ENCODE measurements at places on chromosomes 16 and 17. TPM values are rescaled to one million over a fixed set of nuclear protein-coding genes. Genes with fewer than 3 reads are reported as not detected.

Gene UTS2R
- not detected for total RNA-seq

DNA sequence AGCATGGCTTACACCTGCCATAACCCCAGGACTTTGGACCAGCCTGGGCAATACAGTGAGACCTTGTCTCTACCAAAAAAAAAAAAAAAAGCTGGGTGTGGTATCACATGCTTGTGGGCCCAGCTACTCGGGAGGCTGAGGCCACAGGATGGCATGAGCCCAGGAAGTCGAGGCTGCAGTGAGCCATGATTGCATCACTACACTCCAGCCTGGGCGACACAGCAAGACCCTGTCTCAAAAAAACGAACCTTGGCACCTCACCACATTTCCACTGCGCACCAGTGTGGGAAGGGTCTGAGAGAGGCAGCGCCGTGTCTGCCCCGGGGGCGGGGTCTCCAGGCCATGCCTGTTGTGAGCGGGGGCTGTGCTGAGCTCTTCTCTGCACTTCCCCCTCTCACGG is 6.3 kb downstream of the ACSF3 start:
- no peaks in the 10 kb centered on the region for H3K27me3 ChIP-seq
- H3K36me3 ChIP-seq: peaks cover 52% of the 10 kb centered on the region
- peaks cover 24% of the 10 kb centered on the region for H3K4me1 ChIP-seq
- no peak overlapping the region for H3K27ac ChIP-seq
- no peak for DNase-seq
- no peak overlapping the region for H3K4me3 ChIP-seq

DNA sequence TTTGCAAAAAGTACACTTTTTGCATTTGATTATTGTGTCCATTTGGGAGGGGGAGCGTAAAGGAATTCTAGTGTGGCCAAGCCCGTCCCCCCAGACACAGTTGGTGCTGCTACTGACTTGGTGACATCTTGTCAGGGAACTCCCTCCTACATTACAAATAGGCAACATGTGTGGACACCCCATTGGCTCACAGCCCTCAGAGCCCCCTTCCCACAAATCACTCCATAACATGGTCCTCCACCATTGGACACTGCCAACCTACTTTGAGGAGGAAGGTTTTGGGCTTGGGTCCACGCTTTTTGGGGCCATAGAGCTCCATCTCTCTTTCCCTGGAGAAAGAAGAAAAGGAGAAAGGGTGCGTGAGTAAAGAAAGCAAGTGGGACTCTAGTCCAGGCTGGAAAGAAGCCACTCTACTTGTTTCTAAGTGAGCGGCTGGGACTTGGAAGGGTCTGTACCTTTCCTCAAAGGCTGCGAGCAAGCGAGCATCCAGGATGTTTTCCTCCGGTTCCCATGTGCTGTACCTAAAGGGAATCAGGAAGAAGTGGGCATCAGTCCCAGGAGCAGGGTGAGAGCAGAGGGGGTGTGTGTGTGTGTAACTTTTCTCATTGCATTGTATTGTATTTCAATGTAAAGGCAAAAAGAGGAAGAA is 958 bp downstream of the CBX8 start:
- DNase-seq: no peak
- H3K4me1 ChIP-seq: peaks cover 92% of the 10 kb centered on the region
- H3K27me3 ChIP-seq: peaks cover 52% of the 10 kb centered on the region
- peak overlapping the region; percentile 81 for H3K4me3 ChIP-seq

Gene NUP88
- 59.8 TPM for total RNA-seq

- H3K27ac ChIP-seq: no peak overlapping the region
- H3K4me1 ChIP-seq: no peaks in the 10 kb centered on the region
- H3K27me3 ChIP-seq: no peaks in the 10 kb centered on the region
- DNase-seq: no peak
These were observed 333.0 kb upstream of the N4BP1 start for GRCh38 chr16:48942996-48943395.

DNA sequence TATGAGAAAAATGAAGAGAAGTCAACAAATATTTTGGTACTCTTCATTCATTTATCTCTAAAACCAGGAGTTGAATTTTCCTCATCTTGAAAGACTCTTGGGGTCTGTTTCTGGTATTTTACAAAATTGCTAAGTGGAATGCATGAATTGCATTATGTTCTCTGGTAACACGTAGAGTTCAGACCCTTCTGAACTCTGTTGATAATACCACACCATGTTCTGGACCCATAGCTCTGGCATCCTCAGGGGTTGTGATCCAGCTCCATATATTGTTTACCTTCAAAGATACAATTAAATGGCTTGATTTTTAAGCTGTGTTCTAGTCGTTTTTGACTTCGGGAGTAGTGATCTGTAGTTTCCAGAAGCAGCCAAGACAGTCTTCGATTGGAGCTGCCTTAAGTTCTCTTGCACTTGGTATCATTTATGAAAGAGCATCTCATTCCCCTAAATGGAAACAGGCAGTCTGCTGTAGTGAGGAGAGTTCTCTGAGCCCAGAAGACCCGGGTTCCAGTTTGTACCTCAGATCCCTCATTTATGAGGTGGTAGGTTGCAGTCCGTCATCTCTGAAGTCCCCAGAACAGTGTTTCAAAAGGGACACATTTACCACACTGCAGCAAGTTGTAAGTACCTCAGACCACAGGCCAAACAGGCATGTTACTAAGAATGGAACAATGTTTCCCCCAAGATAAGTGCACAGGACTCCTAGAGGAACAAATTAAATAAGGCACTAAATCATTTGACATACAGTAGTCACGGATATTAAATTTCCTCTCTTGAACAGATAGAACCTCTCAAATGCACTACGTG is 9.6 kb downstream of the PSMD7 start:
- no peak overlapping the region for H3K4me3 ChIP-seq
- DNase-seq: no peak
- H3K36me3 ChIP-seq: peaks cover 69% of the 10 kb centered on the region
- no peaks in the 10 kb centered on the region for H3K4me1 ChIP-seq
- H3K27ac ChIP-seq: no peak overlapping the region
- H3K27me3 ChIP-seq: no peaks in the 10 kb centered on the region

DNA sequence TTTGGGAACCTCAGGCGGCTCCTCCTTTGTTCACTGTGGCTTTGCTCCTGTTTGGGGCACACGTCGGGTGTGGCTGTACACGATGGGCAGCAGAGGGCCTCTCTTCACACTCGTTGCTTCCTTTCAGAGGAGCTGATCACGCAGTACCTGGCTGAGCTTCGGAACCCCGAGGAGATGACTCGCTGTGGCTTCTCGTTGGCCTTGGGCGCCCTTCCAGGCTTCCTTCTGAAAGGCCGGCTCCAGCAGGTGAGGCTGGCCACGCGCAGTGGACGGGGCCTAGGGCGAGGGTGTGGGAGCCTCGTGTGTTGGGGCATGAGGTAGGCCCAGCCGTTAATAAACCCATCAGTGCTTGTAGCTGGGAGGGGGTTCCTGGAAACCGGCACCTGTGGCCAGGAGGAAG is 85.0 kb upstream of the ZNF750 start:
- H3K27ac ChIP-seq: no peak overlapping the region
- no peak for DNase-seq
- no peak overlapping the region for H3K4me3 ChIP-seq
- no peaks in the 10 kb centered on the region for H3K4me1 ChIP-seq
- H3K36me3 ChIP-seq: peaks cover 94% of the 10 kb centered on the region
- H3K27me3 ChIP-seq: no peaks in the 10 kb centered on the region

All from esophagus muscularis mucosa (tissue), 4 donors.